ENCODE measurements at places on chromosomes 12 and 14. TPM values are rescaled to one million over a fixed set of nuclear protein-coding genes. Genes with fewer than 3 reads are reported as not detected.

Gene TBX3
- total RNA-seq, result 54.4 TPM

Gene BEGAIN
- total RNA-seq, result 6.5 TPM

Gene ADSS1
- total RNA-seq, result 6.6 TPM

Gene CLEC6A
- total RNA-seq, result not detected

Gene SMIM41
- total RNA-seq, result not detected

Gene HOTAIR
- total RNA-seq, result 0.29 TPM

Gene OR6C2
- total RNA-seq, result not detected

Gene TSPAN11
- 0.11 TPM for total RNA-seq

Gene GSG1
- total RNA-seq, result 1.2 TPM

Gene LHX5
- not detected for total RNA-seq

Gene ZNF385A
- total RNA-seq, result 21.2 TPM

Gene ARF6
- 90.8 TPM for total RNA-seq

Gene FOXM1
- total RNA-seq, result 90.9 TPM

Gene IFI27L2
- total RNA-seq, result 51.6 TPM

Gene SP1
- total RNA-seq, result 22.0 TPM

Gene SPIC
- not detected for total RNA-seq

Gene TMEM233
- total RNA-seq, result not detected

Gene TMEM179
- 0.32 TPM for total RNA-seq

Gene RDH12
- total RNA-seq, result not detected

Gene BATF
- total RNA-seq, result not detected

Gene CPNE6
- not detected for total RNA-seq

Gene CACNA2D4
- not detected for total RNA-seq

Gene KRT6C
- not detected for total RNA-seq

Gene CMKLR1
- total RNA-seq, result 0.06 TPM

Gene CDH24
- total RNA-seq, result 2.5 TPM

Gene AQP2
- total RNA-seq, result not detected

Gene EXOC3L4
- 2.3 TPM for total RNA-seq

Gene OR10AD1
- total RNA-seq, result not detected

Gene PRIMA1
- 0.45 TPM for total RNA-seq

Gene ACACB
- total RNA-seq, result 15.9 TPM

Gene IRAK3
- 1.4 TPM for total RNA-seq

Gene GRIP1
- 6.4 TPM for total RNA-seq

Gene VWF
- 0.15 TPM for total RNA-seq

Gene SMAGP
- total RNA-seq, result 24.6 TPM

Gene GDF3
- not detected for total RNA-seq

Measured in A549 treated with AZD2906 at 1 μM for 4 hours (cell line).